Right lung (tissue), 10 donors: ENCODE measurements at places on chromosomes 7 and 10. TPM values are rescaled to one million over a fixed set of nuclear protein-coding genes. Genes with fewer than 3 reads are reported as not detected.
A peak's percentile ranks its signal among the peaks of the same experiment; 100 is the strongest.

DNA sequence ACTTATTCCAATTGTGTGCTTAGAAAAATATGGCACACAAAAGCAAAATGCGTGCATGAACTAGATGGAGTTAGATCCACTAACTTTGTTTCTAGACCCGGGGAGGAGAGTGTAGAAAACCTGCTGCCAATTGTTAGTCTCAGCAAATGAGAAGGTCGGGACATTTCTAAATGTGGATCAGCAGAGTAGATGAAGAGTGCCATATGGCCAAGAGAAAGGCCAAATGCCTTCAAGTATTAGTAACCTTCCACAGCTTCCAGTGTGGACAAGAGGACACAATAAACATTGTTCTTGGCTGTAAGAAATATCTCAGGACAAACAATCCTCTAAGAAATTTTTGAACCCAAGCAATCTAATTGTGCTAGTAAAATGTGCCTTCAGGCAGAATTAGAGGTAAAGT, 690.3 kb downstream of the REEP3 start:
- DNase-seq, result peak; percentile 38

DNA sequence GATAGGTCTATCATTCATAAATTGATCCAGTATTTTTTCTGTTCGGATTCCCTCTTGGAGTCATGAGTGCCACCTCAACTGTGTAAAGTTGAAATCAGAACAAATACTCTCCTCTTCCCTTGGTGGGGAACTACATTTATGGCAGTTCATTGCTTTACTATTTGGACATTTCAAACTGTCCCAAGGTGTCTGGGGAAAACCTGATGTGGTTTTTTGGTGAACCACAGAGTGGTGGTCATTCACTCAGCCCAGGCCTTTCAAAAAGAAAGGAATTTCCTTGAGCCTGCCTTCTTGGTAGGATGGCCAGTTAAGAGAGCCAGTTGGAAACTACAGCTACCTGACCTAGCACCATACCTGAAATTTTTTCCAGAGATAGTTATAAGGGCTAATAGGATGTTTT, 59.0 kb downstream of the ABCB1 start:
- DNase-seq, result no peak

DNA sequence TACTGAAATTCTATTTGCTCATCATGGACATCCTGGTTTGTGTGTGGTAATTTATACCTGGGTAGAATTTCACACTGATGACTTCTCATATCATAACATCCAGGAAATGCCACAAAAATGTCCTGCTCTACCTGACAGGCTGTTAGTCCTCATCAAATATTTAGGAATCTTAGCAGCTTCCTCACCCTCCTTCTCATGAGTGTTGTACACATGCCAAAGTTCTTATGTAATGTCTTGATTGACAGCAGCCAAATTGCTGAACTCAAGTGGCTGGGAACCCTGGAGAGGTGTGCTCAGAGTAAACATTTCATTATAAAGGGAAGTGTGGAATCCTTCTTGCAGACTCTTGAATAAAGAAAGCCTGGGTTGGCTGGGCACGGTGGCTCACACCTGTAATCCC, 8.9 kb downstream of the EEPD1 start:
- DNase-seq, result no peak

GRCh38 chr10:7298495-7298894, 112.3 kb downstream of the SFMBT2 start:
- no peak for DNase-seq

DNA sequence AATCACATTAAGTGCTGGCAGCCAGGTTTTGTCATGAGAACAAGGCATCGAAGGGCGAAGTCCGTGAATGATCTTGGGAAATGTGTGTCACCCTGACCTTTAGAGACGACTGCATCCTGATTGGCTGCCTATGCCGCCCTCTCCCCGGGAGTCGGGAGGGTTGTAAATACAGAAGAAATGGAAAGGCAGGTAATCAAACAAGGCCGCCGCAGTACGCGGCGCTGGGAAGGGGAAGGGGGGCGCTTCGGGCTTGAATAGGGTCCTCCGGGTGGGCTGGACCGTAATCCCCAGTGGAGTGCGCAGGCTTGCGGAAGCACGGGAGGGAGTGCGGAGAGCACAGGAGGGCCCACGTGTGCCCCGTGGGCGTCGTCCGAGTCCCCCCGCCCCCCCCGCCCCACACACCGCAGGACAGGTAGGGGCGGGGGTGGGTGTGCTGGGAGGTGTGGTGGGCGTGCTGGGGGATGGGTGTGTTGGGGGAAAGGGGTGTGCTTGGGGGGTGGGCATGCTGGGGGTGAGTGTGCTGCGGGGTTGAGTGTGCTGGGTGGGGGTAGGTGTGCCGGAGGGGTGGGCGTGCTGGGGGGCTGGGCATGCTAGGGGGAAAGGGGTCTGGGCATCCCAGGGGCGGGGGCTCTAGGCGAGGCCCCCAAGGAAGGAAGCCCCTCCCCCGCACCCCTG, 169.4 kb downstream of the ARHGAP12 start:
- DNase-seq, result peak; percentile 51

GRCh38 chr10:14772399-14772798, 2.3 kb downstream of the FAM107B start:
- no peak for DNase-seq

- no peak for DNase-seq
These were observed 35.6 kb downstream of the PRKAR2B start for GRCh38 chr7:107080099-107080505.

DNA sequence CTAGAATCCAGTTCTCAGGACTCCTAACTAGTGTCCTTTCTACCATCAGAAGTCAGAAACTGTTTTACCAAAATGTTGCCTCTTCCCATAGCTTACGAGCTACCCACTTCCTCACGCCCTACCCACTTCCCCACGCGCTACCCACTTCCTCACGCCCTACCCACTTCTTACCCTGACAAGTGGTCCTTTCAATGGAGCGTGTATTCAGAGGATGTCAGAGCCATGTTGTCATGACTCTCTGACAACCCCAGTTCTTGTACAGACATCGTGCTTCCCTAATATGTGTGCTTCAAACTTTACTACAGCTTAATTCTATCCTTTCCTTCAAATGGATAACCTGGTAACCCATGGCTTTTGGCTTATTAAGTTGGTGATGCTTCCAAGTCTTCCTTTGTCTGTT, 84.8 kb upstream of the PHF14 start:
- no peak for DNase-seq

DNA sequence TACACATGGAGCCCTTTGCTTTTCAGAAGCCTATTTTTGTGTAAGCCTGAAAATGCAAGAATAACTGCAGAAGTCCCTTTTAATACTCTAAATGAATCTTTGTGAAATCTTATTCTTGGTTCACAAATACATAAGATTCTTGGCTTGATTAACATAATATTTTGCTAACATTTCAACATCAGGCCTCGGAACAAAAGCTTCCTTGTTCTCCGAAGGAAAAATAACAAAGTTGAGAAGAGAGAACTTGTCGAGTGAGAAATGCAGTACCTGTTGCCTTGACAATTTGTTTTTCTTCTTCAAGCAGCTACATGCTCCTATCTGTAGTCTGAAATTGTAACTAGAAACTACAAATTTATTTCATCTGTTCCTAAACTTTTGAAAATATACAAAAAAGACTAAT, 8.5 kb downstream of the NT5C2 start:
- DNase-seq, result no peak

- DNase-seq, result peak; percentile 85
These were observed 25.8 kb downstream of the ACTA2 start for GRCh38 chr10:88926566-88927415.

DNA sequence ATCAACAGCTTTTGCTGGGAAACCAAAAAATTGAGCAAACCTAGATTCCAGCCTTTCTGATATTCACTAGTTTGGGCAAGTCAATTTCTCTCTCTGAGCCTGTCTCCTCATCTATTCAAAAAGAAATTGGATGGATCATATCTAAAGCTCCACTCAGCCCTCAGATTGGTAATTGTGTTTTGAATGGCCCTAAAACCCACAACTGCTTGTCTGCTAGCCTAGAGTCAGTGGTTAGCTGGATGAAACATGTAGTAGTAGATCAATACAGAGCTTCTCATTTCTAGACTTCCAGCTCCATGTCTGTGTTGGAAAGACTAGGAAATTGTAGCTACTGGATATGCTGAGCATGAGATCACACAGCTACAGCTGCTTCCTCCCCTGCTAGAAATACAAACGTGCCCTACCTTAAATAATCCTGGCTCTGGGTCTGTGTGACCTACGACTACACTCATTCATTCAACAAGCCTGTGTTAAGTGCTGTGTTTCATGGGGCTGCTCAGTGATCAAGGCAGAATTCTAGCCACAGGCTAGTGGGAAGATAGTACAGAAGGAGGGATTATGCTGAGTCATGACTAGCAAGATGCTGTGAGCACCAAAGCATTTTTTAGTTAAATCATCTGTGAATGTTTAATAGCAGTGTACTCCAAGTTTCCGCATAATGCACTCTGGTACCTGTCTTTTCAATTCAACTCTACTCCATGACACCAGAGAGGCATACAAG, 15.7 kb downstream of the DNTT start:
- DNase-seq, result no peak

GRCh38 chr10:72096115-72097000, 8.0 kb upstream of the SPOCK2 start:
- no peak for DNase-seq

GRCh38 chr7:105672801-105673200, 91.5 kb upstream of the EFCAB10 start:
- DNase-seq, result no peak

- no peak for DNase-seq
These were observed 15.4 kb downstream of the CCSER2 start for GRCh38 chr10:84343831-84344230.

The CSTF2T gene
- 36.5 TPM for polyA plus RNA-seq

The CFAP69 gene
- polyA plus RNA-seq, result 15.1 TPM

The CALML5 gene
- polyA plus RNA-seq, result not detected

The TNPO3 gene
- polyA plus RNA-seq, result 28.8 TPM

The TEX36 gene
- not detected for polyA plus RNA-seq

The BRAF gene
- polyA plus RNA-seq, result 27.9 TPM
